ENCODE measurements at places on chromosomes 1 and 21.

DNA sequence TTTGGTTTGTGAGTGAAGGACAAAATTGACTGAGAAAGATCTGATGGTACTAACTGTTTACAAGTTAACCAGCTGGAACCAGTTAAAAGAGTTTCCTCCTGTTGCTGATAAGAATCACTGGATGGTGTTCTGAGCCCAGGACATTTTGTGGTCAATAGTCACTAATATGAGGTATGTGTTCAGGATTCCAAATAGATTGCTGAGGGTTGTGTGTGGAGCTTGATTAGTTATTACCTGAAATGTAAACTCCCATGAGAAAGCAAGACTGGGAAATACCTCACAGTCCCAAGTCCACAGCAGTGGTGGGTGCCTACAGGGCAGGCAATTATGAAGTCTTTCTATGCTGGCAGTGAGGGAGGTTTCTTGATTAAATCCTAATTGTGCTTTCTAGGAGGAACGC lies 164.6 kb downstream of the DNM3 start:
- no peak for DNase-seq

GRCh38 chr1:209674957-209675564 lies at the start of gene G0S2:
Gene G0S2, plus strand, starts transcription at chr1:209675412. Its CDS starts 273 bp downstream, at chr1:209675685.
- no peak for DNase-seq

DNA sequence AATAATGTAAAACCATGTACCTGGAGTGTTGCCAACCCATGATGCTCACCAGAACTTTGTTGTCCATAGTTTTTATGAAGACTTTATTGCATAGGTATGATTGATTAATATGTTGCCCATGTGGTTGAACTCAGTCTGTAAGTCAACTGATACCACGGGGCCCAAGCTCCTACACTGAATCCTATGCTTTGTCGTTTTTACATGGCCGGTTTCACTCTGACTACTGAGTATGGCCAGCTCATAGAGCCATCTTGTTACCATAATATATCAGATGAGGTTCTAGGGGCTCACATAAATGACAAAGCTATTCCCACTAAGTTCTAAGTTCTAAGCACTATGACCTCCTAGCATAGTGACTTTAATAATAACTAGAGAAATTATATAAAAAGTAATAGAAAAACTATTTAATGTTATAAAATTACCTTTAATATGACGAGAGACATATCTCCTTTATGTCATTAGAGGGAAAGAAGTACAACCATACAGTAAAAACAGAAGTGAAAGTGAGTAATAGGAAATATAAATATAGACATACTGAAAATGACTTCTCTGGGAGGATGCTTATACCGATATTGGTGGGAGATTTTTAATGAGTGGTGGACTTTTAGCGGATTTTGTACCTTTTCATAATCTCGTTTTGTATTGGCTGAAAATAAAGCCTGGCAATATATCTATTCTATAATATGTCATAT lies 983.4 kb upstream of the PRMT6 start:
- no peak for DNase-seq

GRCh38 chr1:1574721-1575537 lies at the start of gene SSU72:
Gene SSU72, minus strand, starts transcription at chr1:1574863. Its CDS starts 306 bp downstream, at chr1:1574557.
- peak; percentile 78 for DNase-seq

DNA sequence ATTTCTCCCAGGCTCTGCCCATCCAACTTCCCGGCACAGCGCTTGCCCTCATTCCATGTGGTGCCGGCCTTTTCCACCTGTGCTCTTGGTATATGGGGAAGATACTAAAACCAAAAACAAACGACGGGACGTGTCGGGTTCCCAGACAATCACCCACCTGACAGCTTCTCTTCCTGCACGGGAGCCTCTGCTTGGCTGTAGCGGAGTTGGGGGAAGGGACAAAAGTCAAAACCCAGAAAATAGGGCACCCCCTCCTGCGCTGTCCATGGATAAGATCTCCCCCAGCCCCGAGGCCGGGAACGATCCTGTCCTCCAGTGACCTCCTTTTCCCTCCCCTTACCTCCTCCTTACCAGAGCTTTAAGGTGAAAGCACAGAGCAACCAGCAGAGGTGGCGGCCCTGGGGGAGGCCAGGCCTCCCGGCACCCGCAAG lies 640 bp downstream of the JTB start:
- DNase-seq: no peak

All from esophagus squamous epithelium (tissue), 5 donors.